ENCODE measurements at places on chromosomes 16 and 17.

- no peak for DNase-seq
Measured at GRCh38 chr16:30622455-30623032, 12.4 kb upstream of the ZNF689 start.

DNA sequence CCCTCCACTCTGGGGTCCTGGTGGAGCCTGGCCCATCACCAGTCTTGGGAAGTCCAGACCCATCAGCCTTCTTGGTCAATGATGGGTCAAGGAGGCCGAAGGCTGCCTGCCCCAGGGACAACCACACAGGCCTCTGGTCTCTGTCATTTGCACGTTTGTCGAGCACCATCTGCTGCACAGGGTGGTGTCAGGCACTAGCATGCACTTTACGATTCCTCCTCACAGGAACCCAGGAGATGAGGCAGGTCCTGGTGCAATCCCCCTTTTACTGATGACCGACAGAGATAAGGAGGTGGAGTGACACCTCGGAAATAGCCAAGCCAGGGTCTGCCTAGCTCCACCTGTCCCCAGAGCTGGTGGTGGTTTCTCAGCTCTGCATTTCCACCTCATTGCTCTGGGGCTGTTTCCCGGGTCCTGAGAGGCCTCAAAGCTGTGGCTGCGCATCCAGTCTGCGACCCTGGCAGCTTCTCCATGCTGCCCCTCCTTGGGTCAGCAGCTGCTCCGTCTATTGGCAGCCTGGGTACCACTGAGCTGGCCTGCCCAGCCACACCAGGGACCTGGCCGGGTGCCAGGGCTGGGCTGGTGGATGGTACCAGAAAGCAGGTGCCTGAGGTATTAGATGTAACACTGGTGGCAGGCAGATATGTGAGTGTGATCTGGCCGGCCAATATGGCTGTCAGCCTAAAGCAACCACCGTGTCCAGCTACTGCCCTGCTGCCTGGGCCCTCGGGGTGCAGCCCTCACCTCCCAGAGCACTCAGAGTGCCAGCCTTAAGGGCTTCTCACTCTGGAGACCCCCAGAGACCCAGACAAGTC, 10.0 kb downstream of the MMP15 start:
- no peak for DNase-seq

DNA sequence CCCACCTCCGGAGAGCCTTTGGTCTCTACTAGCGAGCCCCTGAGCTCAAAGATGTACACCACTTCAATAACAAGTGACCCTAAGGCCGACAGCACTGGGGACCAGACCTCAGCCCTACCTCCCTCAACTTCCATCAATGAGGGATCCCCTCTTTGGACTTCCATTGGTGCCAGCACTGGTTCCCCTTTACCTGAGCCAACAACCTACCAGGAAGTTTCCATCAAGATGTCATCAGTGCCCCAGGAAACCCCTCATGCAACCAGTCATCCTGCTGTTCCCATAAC, 702 bp downstream of the SPN start:
- no peak for DNase-seq

DNA sequence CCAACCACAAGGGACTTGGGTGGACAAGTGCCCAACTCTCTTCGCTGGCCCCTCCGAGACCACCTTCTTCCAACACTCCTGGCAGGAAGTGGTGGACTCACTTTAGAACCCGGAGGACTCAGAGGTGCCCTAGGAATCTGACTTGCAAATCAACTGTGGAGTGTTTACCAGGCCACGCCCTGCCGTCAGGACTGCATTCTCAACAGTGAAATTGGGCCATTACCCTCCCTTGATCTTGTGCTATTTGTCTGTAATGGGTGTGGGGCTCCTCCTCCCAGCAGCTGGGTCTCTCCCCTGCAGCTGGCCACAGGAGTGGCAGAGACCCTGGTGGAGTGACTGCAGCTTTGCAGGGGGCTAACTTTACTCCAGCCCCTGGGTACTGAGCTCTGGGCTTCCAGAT, 212.2 kb upstream of the RPL38 start:
- no peak for DNase-seq

DNA sequence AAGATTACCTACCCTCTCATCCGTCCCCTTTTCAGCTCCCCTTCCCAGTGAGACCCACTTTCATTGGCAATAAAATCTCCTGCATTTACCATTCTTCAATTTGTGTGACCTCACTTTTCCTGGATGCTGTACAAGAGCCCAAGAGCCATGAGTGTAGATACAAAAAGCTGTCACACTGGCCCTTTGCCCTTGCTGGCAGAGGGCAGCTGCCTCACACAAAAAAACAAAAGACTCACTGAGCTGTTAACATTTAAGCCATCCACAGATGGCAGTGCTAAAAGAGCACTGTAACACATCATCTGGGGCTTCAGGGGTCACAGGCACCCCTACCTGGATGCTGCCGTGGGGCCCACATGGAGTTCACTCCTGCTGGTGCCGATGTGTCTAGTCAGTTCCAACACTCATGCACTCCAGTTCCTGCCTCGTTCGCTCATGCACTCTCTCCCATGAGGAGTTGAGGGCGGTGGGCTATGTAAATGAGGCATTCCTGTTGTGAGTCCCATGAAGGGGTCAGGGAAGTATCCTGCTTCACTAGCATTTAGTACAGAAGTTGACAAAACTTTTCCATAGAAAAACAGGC, 123.1 kb downstream of the CA10 start:
- no peak for DNase-seq

- DNase-seq = no peak
Measured at GRCh38 chr16:75653922-75654321, 6.3 kb downstream of the TERF2IP start.

- DNase-seq = no peak
Measured at GRCh38 chr16:50702725-50703124, 9.3 kb downstream of the NOD2 start.

- DNase-seq = no peak
Measured at GRCh38 chr17:65297384-65297783, 160.2 kb downstream of the RGS9 start.

DNA sequence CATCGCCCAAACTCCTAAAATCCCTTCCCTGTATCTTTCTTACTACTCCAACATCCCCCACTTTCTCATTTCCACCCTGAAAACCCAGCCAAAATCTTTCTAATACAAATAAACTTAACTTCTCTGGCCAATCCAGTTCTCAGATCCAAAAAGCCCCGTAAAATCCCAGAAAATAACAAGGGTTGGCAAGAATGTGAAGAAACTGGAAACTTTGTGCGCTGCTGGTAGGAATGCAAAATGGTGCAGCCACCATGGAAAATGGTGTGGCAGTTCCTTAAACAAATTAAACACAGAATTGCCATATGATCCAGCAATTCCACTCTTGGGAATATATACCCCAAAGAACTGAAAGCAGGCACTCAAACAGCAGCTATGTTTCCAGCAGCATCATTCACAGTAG, 24.1 kb downstream of the LRRC75A start:
- DNase-seq = no peak

GRCh38 chr16:86213437-86214205, 296.7 kb upstream of the FOXF1 start:
- DNase-seq = no peak

Data from T-helper 1 cell (primary cell).